ENCODE measurements at places on chromosomes 3 and 15.

GRCh38 chr3:134918441-134918840, 123.4 kb downstream of the EPHB1 start:
- no peak for DNase-seq

DNA sequence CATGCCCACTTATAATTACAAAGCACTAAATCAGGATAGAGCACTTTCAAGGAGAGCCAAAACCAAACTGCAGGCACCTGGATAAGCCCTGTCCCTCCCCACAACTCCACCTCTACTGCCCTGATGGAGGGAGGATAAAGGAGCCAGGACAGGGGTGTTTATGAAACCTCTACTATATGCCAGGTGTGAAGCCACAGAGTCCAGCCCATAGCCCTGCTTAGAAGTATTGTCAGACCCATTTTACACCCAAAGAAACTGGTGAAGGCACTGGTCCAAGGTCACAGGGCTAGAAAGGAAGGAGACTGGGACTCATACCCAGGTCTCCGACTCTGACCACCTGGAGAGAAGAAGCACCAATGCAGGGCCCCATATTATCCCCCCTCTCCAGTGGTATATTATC, 48.7 kb downstream of the SH3BP5 start:
- no peak for DNase-seq

- DNase-seq: no peak
Measured at GRCh38 chr15:67397139-67397538, 123.8 kb upstream of the C15orf61 start.

DNA sequence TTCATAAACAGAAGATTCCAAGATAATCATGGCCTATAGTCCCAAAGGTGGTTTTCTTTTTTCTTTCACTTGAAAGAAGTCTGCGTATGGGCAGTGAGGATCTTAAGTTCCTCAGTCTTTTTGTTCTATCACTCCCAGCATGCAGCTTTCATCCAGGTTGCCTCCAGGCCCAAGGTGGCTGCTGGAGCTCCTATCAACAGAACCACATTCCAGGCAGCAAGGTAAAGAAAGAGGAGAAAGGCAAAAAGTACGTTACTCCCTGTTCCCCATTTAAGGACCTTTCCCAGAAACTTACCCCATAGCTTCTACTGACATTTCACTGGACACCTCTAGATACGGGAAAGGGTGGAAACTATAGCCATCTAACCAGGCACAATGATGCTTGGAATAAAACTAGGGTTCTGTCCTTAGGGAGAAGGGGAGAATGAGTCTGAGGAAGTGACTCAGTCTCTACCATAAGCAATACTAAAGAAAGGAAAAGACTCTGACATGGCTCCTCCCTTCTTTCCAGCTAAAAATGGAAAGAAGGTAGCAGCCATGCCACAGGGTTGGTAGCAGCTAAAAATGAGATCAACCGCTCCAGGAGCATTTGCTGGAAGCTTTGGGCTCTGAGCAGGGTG, 313.9 kb upstream of the NR2E3 start:
- DNase-seq: no peak

- DNase-seq: no peak
Measured at GRCh38 chr15:38004218-38004861, 69.9 kb downstream of the TMCO5A start.

DNA sequence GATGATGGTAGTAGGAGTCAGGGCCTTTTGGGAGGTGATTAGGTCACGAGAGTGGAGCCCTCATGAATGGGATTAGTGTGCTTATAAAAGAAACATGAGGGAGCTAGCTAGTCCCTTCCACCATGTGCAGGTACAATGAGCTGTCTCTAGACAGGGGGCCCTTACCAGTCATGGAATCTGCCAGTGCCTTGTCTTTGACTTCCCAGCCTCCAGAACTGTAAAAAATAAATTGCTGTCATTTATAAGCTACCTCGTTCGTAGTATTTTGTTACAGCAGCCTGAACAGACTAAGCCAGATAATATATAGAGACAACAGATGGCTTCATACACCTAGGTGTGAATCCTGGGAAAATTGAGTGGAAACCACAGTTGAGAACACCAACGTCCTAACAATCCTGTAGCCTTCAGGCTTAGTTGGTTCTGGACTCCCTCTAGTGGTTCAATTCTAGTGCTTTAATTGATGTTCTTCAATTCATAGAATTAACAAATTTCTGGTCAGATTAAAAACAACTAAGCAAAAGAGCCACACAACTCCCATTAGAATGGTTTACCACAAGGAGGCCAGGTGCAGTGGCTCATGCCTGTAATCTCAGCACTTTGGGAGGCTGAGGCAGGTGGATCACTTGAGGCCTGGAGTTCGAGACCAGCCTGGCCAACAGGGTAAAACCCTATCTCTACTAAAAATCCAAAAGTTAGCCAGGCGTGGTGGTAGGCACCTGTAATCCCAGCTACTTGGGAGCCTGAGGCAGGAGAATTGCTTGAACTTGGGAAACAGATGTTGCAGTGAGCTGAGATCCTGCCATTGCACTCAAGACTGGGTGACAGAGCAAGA, 21.3 kb upstream of the GATM start:
- no peak for DNase-seq

DNA sequence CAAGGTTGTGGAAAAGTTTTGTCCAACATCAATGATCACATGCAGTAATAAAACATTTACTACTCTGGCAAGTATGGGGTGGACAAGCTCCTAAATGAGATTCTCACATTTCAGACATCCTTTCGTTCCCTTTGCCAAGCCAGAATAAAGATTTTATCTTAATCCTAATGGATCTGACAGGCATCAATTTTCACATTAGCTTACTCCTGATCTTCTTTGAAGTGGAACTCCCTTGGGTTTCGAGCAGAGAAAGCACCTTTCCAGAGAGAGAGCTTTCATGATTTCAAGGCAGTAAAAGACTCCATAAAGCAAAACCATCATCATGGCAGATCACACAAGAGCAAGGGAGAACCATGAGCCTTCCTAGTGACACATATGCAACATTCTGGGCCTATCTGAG, 27.3 kb upstream of the EID1 start:
- DNase-seq: no peak

DNA sequence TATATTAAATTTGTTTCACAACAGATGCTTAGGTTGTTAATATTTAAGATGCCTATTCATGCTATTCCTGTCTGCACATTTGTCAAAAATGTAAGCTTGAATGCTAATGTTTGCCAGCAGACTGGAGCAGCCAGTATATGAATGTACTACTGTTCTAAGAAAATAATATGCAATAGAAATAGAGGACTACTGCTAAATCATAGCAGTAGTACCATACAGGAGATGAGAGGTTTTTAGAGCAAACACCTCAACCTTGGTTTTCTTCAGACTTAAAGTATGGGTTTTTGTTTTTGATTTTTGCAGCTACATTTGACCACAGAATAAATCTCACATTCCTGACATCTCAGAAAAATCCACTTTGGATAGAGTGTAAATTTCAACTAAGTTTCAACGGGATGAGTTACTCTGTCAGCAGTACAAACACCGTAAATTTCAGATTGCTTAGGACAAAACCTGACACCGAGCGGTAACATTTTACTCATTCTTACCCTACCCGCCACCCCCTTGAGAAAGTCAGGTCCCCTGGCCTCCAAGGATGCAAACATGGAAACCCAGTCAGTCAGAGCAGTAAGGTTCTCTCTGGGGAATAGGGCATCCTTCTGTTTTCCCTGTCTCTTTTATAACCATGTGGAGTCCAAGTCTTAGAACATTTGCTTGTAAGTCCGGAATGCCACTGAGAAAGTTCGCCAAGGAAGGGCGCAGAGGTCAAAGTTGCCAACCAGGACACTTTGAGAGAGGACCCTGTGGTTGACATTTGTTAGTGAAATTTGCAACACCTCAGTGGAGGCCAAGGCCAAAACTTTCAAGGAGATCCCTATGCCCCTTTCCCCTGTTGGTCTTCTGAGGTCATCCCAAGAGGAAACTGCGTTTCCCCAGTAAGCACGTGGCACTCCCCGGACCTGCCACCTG, 17.9 kb upstream of the SATB1 start:
- no peak for DNase-seq

DNA sequence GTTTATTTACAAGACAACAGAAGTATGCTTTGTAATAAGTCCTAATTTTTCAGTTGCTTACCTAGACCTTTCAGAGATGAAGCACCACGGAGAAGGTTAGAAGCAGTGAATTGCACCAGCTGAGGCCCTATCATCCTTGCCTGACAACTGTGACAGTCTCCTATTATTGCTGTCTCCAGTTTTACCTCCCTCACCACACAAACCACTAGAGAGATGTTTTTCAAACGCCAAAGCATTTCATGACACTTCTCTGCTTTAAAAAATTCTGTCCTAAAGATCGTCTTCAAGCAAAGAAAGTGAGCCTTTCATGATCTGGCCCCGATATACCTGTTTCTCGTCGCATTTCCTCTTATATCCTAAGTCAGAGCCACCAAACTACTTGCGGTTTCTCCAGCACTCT, 72.3 kb upstream of the TSPAN3 start:
- DNase-seq: no peak

- DNase-seq: no peak
Measured at GRCh38 chr15:90184786-90185704, 16.1 kb upstream of the SEMA4B start.

- DNase-seq: no peak
Measured at GRCh38 chr15:79439236-79439635, 7.1 kb downstream of the MINAR1 start.

- DNase-seq: no peak
Measured at GRCh38 chr15:69153046-69153445, 7.4 kb upstream of the GLCE start.

DNA sequence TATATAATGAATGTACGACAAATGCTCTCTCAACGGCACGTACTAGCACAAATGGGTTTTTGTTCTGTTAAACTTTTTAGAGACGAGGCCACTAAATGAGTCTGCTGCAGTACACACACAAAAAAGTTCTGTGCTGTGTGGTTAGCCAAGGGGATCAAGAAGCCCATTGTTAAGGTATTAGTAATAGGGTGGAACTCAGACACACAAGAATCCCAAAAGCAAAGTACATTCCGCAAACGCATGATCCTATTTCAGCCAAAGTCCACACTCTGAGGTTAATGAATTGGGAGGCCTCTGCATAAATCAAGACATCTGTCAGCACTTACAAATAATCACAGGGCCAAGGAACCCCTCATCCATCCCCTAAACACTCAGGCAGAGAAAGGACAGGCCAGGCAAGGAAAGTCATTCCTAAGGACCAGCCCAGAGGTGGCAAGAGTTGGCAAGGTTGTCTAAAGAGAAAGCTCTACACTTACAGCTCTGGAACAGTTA, 12.1 kb downstream of the OSBPL10 start:
- no peak for DNase-seq

- no peak for DNase-seq
Measured at GRCh38 chr3:172530101-172530561, 6.9 kb upstream of the TNFSF10 start.

DNA sequence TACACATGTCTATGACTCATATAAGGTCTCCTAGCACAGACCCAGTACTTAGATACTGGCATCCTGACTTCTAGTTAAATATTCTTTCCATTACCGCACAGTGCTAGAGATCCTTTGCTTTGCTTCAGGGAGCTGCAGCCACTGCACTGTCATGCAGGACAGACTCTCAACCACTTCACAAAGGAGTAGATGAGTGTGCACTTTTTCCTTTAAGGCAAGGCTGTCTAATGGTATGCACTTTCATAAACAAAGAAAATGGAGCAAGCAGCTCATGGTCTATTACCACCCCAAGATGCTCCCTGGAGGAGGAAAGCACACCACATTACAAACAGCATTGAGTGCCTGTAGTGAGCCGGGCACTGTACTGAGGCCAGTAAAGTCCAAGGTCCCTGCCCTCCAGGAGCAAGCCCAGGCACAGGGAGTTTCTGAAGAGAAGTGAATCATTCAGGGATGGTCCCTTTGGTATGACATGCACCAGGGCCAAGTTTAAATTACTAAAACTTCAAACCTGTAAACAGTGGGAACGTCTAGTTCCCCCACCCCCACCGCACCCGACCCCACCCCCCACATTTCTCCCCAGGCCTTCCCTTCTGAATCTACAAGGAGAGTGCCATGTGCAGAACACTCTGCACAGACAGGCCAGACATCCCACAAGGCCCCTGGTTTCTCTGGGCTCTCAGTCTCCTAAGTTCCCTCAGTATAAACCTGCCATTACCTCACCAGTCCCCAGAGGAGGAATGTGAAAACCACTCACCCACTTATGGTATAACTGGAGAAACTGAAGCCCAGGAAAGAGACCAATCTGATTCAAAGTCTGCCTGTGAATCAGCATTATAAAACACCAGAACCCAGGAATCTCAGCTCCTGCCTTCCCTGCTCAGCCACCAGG, 107.8 kb upstream of the BCL6 start:
- no peak for DNase-seq

DNA sequence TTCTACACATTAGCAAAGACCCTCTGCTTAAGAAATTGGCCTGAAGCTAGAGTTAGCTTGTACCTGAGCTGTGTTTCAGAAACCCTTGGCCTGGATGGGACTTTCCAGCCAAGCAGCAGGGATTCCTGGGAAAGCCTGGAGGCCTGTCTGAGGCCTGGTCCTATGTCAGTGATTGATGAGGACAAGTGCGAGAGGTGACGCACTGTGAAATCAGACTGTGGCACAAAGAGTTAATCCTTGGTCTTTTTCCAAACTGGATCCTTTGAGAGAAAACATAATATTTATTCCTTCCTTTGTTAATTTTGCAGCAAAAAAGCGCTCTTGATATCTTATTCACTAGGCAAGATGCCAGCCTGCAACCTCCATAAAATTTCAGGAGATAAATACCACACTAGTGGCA, 225.0 kb upstream of the ATP11B start:
- DNase-seq: no peak

DNA sequence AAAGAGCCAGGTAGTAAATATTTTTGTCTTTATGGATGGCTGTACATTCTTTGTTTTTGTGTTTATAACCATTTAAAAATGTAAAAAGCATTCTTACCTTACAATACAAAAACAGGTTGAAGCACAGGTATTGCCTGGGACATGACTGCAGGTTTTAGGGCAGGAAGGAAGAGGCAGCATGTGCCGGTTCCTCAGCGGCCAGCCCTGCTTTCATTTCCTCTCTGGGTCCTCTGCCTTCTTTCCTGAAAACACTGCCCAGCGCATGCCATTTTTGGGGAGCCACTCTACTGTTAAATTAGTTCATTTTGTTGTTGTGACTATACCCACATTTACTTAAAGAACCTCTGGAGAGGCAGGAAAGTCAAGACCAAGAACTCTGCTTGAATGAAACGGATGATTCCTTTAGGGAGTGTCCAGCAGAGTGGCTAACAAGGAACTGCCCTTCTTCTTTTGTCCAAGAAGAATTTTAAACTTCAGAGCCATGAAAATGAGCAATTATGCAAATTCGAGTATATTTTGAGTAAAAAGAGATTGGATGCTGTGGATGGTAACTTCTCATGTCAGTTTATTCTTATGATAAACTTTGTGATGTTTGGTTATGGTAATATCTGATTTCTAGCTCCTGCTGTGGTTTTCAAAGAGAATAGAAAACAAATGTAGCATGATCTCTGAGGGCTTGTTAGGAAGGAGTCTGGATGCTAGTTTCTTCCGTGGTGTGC, 52.7 kb downstream of the SACM1L start:
- no peak for DNase-seq

All from LNCaP clone FGC (cell line).